ENCODE measurements at places on chromosomes 7 and 10. TPM values are rescaled to one million over a fixed set of nuclear protein-coding genes. Genes with fewer than 3 reads are reported as not detected.

RARRES2 gene
- 197 TPM for total RNA-seq

AKR1C1 gene
- 3.9 TPM for total RNA-seq

EN2 gene
- total RNA-seq = not detected

KLLN gene
- 0.52 TPM for total RNA-seq

HOXA6 gene
- total RNA-seq = not detected

FEZF1 gene
- total RNA-seq = 20.0 TPM

ITPRID1 gene
- total RNA-seq = 1.4 TPM

GRCh38 chr7:98788966-98789365 is 80.8 kb downstream of the TMEM130 start:
- no peak for DNase-seq

- DNase-seq = no peak
These were observed 5.5 kb downstream of the TET1 start for GRCh38 chr10:68565658-68566057.

- DNase-seq = no peak
These were observed 12.6 kb downstream of the DPYSL4 start for GRCh38 chr10:132199268-132199853.

DNA sequence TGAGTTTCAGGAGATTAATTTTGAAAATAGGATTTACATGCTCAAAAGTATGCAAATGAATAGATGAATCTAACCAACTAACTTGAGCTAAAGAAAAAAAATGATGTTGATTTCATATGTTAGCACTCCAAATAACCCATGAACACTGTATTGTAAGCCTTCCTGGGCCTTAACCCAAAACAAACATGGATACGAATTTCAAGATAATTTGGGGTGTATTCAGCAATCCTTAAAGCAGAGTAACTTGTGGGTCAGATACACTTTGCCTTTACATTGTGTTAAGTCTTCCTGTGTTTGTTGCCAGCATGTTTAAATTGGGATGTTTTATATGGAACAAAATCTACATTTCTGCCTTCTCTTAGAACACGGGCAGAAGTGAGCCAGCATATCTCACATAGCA is 124.2 kb upstream of the WDR11 start:
- no peak for DNase-seq

- no peak for DNase-seq
These were observed 96.4 kb downstream of the BUB3 start for GRCh38 chr10:123250640-123251039.

DNA sequence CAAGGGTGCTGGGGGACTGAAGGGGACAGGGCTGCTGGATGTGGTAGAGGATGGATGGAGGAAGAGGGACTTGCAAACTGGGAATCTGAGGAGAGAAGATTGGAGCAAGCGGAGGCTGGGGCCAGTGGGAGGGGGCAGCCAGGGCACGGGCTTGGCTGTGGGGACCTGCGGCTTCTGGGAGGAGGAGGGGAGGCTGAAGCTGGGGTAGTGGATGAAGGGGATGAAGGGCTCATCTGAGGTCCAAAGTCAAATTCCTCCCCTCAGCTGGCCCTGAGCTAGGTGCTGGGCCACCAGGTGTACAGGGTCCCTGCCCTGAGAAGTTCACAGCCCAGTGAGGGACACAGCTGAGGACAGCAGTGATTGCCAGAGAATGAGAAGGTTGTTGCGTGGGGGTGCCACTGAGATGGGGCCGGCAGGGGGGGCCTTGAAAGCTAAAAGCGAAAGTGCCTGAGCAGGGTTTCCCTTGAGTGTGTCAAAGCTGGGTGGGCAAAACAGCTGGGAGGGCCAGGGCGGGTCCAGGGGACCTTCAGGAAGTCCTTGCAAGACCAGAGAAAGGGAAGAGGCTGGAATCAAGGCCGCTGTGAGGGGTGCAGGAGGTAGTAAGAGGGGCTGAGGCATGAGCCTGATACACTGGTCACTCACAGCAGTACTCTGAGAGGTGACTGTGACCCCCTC is 75.2 kb downstream of the MYL10 start:
- peak; percentile 9 for DNase-seq

DNA sequence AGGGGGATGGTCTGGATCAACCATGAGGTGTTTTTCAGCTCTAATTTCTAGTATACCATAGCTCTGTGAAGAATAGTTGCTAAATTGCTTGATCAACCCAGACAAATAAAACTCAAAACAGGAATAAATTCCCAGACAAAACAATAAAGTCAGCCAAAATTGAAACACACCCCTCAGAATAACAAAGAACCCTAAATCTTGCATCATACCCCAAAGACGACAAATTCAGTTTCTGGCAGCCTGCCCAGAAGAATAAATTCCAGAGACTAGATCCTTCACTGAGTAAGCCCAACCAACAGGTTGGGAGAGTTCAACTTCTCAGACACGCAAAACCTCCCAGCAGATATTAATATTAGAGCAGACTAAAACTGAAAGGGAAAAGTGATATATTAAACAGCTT is 11.2 kb upstream of the SEM1 start:
- DNase-seq = no peak

GRCh38 chr10:70960316-70960715 is 72.0 kb upstream of the PCBD1 start:
- DNase-seq = no peak

DNA sequence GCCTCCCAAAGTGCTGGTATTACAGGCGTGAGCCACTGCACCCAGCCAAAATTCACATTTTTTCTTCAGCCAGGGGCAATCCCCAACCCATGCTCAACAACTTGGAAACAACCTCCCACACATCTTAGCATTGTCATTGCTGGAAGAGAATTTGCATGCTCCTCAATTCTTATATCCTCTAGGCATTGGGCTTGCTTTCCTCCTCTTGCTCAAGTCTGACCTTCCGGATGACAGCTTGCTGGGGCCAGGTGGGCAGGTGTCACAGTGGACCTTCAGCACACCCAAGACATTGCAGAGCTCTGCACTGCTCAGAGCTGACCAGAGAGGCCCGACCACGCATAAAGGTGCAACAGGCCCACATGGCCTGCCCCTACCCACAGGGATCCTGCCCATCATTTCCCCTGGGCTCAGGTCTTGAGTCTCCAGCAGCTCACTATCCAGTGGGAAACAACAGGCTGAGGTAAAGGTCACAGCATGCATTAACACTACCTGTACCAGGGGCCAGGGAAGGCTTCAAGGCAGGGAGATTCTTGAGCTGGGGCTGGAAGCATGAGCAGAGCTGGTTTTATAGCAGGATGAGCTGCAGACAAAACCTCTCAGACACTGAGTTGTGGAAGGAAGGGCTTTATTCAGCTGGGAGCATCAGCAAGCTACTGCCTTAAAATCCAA is 6.8 kb upstream of the GPR15LG start:
- no peak for DNase-seq

GRCh38 chr7:131454498-131454897 is 101.9 kb downstream of the PODXL start:
- no peak for DNase-seq
